Right renal cortex interstitium (tissue), 3 donors: ENCODE measurements at places on chromosomes 1 and 21. TPM values are rescaled to one million over a fixed set of nuclear protein-coding genes. Genes with fewer than 3 reads are reported as not detected.

The MYOG gene
- polyA plus RNA-seq, result 0.14 TPM

The HSF2BP gene
- 1.8 TPM for polyA plus RNA-seq

The OR2T27 gene
- polyA plus RNA-seq, result not detected

The USP1 gene
- 81.4 TPM for polyA plus RNA-seq

The DNAJC28 gene
- polyA plus RNA-seq, result 6.1 TPM

GRCh38 chr1:18946550-18947381 lies 9.7 kb downstream of the IFFO2 start:
- no peak for DNase-seq

- DNase-seq, result no peak
These were observed 68.0 kb upstream of the WDR26 start for GRCh38 chr1:224502459-224503160.

- DNase-seq, result no peak
These were observed 27.1 kb downstream of the ZBTB17 start for GRCh38 chr1:15948595-15949452.

GRCh38 chr1:227440182-227440581 lies 121.9 kb upstream of the CDC42BPA start:
- DNase-seq, result no peak

- no peak for DNase-seq
These were observed 54.5 kb upstream of the RAP1A start for GRCh38 chr1:111565079-111565478.

- DNase-seq, result no peak
These were observed 1.3 kb upstream of the TRABD2B start for GRCh38 chr1:47998396-47998990.

DNA sequence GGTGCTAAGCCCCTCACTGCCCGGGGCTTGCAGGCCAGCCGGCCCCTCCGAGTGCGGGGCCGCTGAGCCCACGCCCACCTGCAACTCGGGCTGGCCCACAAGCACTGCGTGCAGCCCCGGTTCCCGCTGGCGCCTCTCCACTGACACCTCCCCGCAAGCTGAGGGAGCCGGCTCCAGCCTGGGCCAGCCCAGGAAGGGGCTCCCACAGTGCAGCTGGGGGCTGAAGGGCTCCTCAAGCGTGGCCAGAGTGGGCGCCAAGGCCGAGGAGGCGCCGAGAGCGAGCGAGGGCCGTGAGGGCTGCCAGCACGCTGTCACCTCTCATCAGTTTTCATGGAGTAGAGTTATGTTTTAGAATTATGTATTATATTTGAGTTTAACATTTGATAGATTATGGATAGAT lies 176.5 kb upstream of the FAM78B start:
- no peak for DNase-seq

DNA sequence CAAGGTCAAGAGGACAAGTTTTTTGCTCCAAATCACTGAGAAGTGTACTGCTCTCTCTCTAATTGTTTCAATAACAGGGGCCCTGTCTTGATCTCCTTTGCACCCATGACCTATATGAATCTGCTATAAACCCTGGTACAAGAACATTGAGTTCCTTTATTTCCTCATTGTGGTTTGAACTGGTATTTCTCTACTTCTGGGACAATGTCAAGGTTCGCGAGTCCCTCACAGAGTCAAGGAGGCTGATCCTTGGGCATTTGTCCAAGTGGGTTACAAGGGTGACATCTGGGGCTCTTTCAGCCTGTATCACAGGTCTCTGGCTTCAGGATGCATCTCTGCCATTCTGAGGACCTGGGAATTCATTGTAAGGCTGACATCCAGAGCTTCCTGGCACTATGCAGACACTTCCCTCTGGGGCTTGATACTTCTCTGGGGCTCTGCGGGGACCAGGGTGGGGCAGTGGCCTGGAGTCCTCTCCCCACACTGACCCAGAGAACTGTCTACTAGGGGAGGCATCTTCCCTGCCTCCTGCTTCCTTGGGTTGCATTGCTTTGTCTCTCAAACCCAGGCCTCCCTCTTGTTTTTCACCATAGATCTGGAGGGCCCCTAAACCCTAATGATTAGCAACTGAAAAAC lies 22.5 kb upstream of the ZNF648 start:
- DNase-seq, result no peak

DNA sequence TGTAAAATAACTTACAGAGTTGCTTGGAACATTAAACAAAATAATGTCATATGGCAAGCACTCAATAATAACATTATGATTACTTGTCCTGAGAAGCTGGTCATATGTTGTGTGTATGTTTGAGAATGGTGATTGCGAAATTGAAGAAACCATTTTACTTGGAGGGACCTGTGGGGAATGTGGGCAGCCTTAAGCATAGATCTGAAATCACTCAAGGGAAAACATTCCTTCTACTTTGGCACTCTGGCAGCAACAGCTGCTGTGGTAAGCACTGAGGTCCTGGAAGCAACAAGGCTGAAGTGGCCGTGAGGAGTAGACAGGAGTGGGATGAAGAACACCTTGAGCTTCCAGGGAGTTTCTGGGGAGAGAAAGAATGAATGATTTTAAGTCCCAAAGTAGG lies 165.4 kb upstream of the ADAMTS5 start:
- DNase-seq, result no peak

GRCh38 chr1:86154571-86155050 lies 2.0 kb downstream of the COL24A1 start:
- DNase-seq, result no peak

DNA sequence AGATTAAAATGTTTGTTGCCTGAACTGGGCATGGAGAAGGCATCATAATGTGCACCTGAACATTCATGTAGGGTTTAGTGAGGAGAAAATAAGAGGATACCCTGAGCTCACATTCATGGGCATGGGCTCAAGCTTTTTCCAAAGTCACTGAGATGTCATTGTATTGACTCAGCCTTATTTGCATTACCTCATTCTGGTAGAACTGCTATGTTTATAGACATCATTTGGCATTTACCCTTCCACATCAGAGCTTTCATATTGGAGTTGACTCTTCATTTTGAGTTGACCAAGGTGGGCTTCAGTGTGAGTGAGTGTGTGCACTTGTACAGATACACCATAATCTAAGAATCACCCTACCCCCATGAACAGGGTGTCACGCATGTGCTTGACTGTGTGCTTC lies 143.2 kb downstream of the PBX1 start:
- no peak for DNase-seq

DNA sequence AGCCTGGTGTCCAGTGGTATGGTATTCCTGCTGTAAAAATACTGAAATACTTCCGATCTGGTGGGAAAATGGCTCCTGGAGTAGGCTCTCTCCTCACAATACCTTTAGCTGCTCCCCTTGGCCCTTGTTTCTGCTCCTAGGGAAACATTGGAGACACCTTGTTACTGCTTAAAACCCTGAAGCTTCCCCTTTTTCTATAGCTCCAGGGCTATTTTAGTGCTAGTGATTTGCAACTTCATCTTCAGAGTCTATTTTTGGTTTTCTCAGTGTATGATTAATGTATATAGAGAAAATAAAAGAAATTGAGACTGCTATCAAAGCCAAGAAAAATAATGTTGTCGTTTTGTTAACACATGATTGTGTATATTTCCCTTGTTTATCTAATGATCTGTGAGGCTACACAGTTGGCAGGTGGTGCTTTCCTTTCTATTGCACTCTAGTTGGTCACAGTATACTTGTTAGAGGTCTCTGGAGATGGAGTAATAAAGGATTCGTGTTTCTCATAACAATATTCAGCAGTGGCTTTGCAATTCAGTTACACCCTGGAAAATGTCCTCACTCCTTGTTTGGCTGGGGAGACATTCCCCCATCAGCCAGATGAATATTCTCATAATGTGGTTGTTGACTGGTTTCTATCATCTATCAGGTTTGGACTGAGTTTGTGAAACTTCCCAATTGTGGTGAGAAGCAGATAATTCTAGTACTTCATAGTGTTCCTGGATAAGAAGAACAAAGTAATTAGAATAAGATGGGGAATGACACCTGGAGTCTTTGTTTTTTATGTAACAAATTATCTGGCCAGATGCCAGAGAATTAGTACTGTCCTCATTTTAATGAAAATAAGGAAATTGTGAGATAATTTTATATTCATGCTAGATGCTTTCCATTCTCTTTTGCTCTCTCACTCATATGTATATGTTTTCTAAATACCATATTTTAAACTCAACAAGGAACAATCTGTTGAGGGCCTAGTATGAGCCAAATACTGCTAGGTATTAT lies 44.8 kb upstream of the CACYBP start:
- DNase-seq, result no peak

DNA sequence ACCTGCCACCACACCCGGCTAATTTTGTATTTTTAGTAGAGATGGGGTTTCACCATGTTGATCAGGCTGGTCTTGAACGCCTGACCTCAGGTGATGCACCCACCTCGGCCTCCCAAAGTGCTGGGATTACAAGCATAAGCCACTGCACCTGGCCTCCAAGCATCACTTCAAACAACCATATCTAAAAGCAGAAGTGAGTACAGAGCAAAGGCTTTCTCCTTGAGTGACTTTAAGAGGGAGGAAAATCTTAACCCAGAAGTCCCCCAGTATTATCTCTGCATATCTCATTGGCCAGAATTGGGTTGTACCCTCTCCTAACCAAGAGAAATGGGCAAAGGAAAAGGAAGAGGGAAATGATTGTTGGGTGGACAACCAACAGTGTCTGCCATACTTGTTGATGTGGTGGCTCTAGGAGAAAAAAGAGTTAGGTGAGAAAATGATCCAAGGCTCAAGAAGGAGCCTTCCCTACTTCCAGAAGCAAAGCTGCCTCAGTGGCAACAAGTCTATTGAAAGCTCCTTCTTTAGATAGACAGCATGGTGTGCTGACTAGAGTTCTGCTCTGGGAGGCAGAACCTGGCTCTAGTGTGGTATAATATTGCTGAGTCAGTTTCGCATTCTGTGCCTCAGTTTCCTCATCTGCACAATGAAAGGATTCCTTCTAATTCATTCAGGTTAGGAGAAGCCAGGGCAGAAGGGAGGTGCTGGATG lies 16.8 kb upstream of the FOXE3 start:
- no peak for DNase-seq

DNA sequence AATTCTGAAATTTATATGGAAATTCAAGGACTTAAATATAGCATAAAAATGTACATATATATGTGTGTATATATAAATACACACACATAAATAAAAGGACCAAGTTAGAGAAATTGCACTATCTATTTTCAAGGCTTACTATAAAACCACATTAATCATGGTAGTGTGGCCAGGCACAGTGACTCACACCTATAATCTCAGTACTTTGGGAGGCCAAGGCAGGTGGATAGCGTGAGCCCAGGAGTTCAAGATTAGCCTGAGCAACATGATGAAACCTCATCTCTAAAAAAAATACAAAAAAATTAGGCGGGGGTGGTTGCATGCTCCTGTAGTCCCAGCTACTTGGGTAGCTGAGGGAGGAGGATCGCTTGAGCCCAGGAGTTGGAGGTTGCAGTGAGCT lies 171.4 kb upstream of the GORAB start:
- DNase-seq, result no peak

GRCh38 chr21:42479582-42479981 lies 16.4 kb downstream of the RSPH1 start:
- no peak for DNase-seq

- no peak for DNase-seq
These were observed 123.2 kb downstream of the NR5A2 start for GRCh38 chr1:200150721-200151120.
